Hepatic stellate cell (primary cell): ENCODE measurements at places on chromosomes 4 and X.

GRCh38 chr4:130573742-130574141 is 1477.8 kb downstream of the C4orf33 start:
- no peak for DNase-seq

DNA sequence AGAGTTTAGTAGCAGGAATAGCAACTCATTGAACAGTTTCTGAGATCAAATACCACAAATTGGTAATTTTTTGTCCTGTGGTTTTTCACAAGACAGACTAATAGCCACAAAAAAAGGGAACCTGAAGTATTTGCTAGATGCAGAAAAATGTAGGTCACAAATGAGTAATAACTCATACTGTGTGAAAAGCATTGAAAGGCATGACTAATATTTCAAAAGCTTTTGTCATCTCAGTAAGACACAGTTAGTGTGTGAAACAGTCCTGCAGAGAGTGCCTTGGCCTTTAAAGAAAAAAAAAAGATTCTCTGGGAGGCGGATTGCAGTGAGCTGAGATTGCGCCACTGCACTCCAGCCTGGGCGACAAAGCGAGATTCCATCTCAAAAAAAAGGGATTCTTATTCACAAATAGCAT is 31.4 kb upstream of the SLC25A31 start:
- DNase-seq: peak; percentile 12

GRCh38 chr4:5821665-5822358 is 71.1 kb downstream of the CRMP1 start:
- DNase-seq: peak; percentile 35

DNA sequence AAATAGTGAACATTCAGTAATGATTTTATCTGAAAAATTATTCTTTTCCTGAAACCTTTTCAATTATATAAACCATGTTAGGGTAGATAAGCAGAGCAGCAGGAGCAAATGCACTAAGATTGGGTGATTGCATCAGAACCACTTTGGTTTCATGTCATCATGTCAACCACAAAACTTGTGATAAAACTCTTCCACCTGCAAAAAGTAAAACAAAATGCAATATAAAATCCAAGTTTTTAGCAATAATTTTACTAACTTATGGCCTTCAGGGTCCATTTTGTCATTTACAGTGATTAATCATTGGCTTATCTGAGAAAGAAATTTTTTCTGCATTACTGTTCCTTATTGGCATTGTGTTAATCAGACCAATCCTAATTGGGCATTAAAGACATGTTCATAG is 42.4 kb downstream of the NHS start:
- no peak for DNase-seq

GRCh38 chr4:148980782-148981480 is 538.7 kb upstream of the NR3C2 start:
- no peak for DNase-seq

GRCh38 chr4:168609369-168609768 is 112.5 kb downstream of the PALLD start:
- DNase-seq: no peak

DNA sequence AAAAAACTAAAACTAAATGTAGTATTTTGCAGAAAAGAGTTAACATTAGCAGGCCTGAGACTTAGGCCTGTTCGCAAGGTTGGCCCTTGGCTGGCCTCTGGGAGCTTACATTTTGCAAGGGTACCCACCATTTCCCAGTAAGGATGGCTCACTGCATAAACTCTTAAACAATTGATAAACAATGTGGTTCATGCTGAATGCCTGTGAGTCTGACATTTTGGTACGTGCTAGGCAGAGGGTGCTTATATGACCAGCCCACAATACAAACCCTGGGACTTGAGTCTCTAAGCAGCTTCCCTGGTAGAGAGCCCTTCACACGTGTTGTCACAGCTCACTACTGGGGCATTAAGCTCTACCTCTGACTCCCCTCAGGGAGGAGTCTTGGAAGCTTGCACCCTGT is 7.4 kb downstream of the PRPS2 start:
- no peak for DNase-seq

DNA sequence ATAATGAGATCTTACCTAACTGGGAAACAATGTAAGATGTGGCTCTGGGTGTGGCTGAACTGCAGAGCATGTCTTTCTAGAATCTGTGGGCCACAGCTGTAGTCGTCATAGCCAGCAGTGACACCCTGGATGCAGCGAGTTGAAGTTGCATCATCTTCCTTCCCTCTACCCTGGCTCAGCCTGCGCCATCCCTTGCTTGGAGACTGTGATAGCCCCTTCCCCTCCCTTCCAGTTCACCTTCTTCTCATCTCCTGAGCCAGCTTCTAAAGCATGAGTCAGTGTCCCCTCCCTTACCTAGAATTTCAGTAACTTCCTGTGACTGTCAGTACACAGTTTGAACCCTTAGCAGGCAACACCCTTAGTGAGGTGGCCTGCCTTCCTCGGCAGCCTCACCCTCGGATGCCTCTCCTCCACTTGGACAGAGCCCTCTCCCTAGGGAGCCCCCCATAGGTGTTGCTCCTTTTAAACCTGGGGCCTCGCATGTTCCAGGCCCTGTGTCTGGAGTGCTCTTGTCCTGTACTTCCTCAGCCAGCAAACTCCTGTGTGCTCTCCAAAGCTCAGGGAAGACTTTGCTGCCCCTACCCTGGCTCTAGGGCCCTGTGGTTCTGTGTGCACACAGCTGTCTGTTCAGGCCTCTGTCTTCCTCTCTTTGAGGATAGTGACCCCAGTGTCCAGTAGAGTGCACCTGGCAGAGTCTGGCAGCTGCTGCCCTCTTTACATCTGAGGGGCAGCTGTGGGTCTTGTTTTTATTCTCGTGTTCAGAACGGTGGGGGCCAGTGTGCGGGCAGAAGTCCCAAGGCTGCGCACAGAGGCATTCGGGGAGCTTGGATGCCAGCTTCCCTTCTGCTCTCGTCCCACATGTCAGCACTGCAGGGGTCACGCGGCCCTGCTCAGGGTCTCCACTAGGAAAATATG is 43.7 kb upstream of the TADA2B start:
- no peak for DNase-seq
